ENCODE measurements at places on chromosomes 12 and 14. TPM values are rescaled to one million over a fixed set of nuclear protein-coding genes. Genes with fewer than 3 reads are reported as not detected.

Gene USP15
- 153 TPM for total RNA-seq

Gene ADCY6
- not detected for total RNA-seq

Gene E2F7
- total RNA-seq, result not detected

Gene KSR2
- not detected for total RNA-seq

Gene BRI3BP
- 7.8 TPM for total RNA-seq

Gene TMEM52B
- not detected for total RNA-seq

Gene ADAM21
- 0.18 TPM for total RNA-seq

GRCh38 chr12:43835656-43836474 is at the start of gene TMEM117:
TMEM117 (plus strand) TSS chr12:43836081.
- no peaks in the 10 kb centered on the region for H3K36me3 ChIP-seq
- peak; percentile 57 for DNase-seq
- H3K27ac ChIP-seq, result peak within 1 kb of the TSS; percentile 92
- peaks cover 59% of the 10 kb centered on the region for H3K4me1 ChIP-seq
- peak within 1 kb of the TSS; percentile 80 for H3K4me3 ChIP-seq
- no peaks in the 10 kb centered on the region for H3K27me3 ChIP-seq

DNA sequence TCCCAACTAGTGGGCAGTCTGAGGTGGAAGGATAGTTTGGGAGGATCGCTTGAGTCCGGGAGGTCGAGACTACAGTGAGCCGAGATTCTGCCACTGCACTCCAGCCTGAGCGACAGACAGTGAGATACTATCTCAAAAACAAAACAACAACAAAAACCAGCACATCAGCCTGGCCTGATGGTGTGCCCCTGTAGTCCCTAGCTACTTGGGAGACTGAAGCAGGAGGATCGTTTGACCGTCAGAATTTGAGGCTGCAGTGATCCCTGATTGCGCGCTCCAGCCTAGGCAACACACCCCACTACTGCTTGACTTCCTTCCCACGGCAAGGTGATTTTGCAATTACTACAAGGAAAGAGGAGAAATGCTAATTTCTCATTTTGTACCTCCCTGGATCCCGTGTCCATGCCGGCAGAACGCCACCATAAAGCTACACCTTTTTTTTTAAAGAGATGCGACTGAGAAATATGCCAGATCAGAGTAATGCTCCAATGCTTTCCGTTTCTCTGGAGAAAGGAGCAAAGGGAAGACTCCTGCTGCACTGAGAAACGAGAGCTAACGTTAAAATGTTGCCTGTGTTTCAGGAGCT is 672 bp upstream of the SCFD1 start:
- H3K36me3 ChIP-seq, result peaks cover 2% of the 10 kb centered on the region
- peak overlapping the region; percentile 98 for H3K4me3 ChIP-seq
- no peaks in the 10 kb centered on the region for H3K27me3 ChIP-seq
- H3K27ac ChIP-seq, result peak overlapping the region; percentile 95
- DNase-seq, result no peak

- no peak overlapping the region for H3K4me3 ChIP-seq
- H3K36me3 ChIP-seq, result peaks cover 30% of the 10 kb centered on the region
- H3K27ac ChIP-seq, result no peak overlapping the region
- DNase-seq, result no peak
- peaks cover 2% of the 10 kb centered on the region for H3K4me1 ChIP-seq
These were observed 33.6 kb upstream of the MMP17 start for GRCh38 chr12:131794573-131794972.

GRCh38 chr12:77163074-77164038 is 98.0 kb upstream of the E2F7 start:
- DNase-seq, result no peak
- H3K27me3 ChIP-seq, result no peaks in the 10 kb centered on the region
- H3K4me1 ChIP-seq, result no peaks in the 10 kb centered on the region
- H3K36me3 ChIP-seq, result no peaks in the 10 kb centered on the region

DNA sequence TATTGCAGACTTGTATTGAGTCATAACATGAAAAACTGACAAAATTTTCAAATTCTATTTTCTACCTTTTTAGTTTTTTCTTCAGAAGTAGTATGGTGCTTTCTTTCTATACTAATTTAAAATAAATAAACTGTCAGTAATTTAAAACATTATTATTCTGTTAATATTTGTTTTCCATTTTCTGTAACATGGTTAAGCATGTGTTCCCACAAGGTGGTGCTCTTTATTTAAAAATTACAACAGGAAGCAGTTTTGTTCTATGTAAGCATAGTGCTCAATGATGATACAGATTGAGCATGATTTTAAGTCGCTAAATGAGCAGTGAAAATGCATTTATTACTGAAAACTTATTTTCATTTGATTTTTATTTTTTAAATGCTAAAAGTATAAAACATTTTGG is 114.6 kb downstream of the PPFIA2 start:
- H3K27me3 ChIP-seq, result peaks cover 2% of the 10 kb centered on the region
- no peak overlapping the region for H3K27ac ChIP-seq
- DNase-seq, result peak; percentile 46
- H3K36me3 ChIP-seq, result no peaks in the 10 kb centered on the region
- H3K4me3 ChIP-seq, result no peak overlapping the region

- DNase-seq, result peak; percentile 69
- peak overlapping the region; percentile 74 for H3K4me3 ChIP-seq
- H3K27ac ChIP-seq, result no peak overlapping the region
- peaks cover 22% of the 10 kb centered on the region for H3K27me3 ChIP-seq
- no peaks in the 10 kb centered on the region for H3K36me3 ChIP-seq
These were observed 52.3 kb upstream of the TMEM263 start for GRCh38 chr12:106903241-106903945.

DNA sequence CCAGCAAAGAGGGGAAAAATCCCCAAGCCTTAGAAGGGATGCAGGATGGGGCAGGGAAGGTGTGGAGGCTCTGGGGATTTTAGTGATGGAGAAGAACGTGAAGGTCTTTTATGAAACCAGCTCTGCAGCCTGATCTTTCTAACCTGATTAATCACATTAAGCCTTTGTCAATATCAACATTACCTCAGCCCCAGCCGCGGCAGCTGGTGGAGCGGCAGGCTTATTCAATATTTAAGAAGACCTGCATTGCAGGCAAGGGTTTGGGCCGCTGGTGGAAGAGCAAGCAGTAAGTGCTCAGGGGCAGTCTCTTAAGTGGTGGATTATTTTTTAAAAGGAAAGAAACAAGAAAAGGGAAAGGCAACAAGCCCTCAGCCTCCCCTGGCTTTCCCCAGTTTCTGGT is 16.6 kb downstream of the RPH3A start:
- no peaks in the 10 kb centered on the region for H3K4me1 ChIP-seq
- DNase-seq, result no peak
- no peak overlapping the region for H3K27ac ChIP-seq
- peaks cover 15% of the 10 kb centered on the region for H3K27me3 ChIP-seq
- no peak overlapping the region for H3K4me3 ChIP-seq
